ENCODE measurements at places on chromosomes 5 and 9.

GRCh38 chr9:121814594-121814993, 163.2 kb downstream of the DAB2IP start:
- DNase-seq: no peak

DNA sequence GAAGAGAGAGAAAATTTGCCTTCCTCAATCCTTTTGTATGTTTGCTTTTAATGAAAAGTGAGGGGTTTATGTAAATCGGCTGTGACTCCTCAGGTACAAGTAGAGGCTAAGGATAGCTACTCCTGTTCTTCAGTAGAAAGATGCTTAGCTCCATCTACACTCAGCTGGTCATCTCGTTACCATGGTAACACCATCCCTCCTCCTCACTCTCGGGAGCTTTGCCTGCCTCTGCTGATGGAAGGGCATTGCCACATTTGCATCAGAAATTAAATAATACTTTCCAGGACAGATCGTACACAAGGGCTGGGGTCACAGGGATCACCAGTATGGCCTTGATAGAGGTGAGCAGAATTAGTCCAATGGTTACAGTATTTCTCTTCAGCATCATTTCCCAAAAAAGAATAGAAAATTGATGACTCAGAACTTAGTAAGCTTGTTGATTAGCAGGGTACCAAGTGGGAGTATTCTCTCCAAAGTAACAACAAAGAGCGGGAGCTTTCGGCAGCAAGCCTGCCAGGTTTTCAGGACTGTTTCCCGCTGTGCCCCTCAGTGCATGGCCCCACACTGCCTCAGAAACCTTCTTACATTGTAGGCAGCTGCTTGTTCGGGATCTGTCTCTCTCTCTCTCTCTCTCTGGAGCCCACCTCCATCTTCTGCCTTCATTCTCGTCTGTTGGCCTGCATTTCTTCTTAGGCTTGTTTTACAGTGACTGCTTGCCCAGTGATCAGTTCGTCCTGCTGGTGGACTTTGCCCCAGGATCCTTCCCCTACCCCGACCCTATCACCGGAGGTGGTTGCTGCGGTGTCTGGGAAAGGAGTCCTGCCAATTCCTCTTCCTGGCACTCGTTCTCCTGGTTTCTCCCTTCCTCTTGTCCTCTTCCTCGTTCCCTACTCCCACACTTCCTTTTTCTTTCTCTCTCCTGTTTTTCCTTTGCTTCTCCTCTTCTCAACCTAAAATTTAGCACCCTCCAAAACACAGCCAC, 51.9 kb upstream of the SNAPC3 start:
- no peak for DNase-seq

DNA sequence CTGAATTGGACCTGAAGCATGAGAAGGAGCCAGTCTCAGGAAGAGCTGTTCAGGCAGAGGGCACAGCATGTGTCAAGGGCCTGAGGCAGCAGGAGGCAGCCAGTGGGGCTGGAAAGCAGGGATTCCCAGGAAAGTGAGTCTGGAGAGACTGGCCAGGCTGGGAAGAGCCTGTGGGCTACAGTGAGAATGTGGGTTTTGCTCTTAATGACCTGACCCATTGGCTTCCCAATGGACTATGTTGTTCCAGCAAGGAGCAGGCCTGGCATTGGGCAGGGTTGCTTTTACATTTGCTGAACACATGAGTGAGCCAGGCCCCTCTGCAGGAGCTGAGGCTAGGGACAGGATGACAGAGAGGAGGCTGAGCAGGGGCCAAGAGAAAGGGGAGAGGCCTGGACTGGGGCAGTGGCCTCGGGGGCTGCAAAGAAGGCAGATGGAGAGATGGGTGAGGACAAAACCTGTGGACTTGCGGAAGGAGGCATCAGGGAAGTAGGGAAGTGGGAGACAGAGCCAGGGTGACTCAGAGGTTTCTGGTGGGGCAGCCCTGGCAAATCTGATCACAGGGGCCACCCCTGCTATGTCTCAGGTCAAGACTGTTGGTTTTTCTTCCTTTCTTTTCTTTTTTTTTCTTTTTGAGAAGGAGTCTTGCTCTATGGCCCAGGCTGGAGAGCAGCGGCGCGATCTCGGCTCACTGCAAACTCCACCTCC, 65.9 kb upstream of the NEK6 start:
- DNase-seq: no peak

GRCh38 chr5:72625332-72625731, 118.1 kb upstream of the ZNF366 start:
- DNase-seq: no peak

GRCh38 chr9:126081746-126082145, 244.9 kb upstream of the MVB12B start:
- DNase-seq: no peak

DNA sequence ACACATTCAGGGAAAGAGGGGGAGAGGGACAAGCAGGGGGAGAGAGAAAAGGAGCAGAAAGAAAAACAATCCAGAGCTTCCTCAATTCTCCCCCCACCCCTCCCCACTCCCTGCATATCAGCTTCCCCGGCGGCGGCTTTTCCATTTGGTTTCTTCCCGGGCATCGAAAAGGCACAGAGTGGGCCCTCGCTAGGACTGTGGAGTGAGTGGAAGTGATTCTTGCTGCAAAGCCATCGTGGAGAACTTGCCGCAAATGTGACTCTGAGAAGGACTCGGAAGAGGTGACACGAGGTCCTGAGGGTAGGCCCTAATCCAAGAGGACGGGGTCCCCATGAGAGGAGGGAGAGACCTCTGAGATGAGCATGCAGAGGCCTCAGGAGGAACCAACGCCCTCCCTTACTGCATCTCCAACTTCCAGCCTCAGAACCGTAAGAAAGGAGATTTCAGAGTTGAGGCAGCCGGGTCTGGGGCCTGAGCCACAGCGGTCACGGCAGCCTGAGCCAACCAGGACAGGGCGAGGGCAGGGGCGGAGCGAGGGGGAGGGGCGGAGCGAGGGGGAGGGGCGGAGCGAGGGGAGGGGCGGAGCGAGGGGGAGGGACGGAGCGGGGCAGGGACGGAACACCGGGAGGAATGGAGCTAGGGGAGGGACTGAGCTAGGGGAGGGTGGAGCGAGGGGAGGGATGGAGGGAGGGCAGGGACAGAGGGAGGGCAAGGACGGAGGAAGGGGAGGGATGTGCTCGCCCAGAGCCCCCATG, 21.2 kb upstream of the SARDH start:
- no peak for DNase-seq

GRCh38 chr5:139272471-139273321, 20.8 kb upstream of the MATR3 start:
- DNase-seq: no peak

DNA sequence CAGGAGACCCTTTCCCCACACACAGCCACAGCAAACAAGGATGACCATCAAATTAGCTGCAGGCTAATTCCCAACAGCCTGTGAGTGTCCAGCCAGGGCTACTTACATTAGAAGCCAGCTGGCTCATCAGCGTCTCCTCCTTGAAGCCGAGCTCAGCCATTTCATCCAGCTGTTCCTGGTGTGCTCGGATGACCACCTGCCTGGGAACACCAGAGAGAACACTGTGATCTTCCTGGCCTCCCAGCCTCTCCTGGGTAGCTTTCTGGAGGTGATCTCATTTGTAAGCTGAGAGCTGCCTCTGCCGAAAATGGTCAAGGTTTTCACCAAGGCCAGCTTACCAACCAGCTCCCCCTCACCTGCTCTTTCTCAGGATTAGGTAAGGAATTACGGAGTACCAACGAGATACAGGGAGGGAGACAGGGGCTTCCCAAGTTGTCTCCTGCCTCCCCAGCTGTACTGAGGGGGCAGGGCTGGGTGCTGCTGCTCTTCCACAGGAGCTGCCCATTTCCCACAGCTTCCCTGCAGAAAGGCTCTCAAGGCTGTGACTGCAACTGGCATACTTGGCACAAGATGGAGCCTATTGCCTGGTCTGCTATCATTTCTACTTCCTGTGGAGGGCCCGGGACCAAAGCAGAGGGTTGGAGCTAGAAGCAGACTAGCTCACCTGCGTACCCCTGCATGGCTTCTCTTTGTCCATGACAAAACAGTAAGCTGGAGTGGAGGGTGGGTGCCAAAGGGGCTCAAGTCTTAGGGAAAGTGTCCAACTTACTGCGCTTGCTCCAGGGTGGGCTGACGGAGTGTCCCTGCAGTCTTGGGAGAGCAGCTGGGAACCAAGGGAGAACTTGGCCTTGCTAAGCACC, 73.9 kb downstream of the KIF24 start:
- no peak for DNase-seq

DNA sequence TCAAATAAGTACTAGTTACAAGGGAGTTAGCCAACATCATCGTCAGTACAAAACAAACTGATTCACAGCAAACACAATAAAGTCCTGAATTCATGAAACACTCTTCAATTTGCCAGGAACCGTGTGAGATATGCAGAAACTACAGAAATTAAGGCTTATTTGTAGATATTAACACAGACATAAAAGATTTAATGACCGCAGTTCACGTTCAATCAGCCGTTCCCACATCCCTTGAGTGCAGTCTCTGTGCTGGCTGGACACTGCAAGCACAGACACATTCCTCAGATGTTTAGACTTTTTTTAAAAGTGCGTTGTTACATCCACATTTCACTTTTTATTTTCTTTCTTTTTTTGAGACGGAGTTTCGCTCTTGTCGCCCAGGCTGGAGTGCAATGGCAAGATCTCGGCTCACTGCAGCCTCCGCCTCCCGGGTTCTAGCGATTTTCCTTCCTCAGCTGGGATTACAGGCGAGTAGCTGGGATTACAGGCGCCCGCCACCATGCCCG, 566 bp upstream of the CEP78 start:
- no peak for DNase-seq

DNA sequence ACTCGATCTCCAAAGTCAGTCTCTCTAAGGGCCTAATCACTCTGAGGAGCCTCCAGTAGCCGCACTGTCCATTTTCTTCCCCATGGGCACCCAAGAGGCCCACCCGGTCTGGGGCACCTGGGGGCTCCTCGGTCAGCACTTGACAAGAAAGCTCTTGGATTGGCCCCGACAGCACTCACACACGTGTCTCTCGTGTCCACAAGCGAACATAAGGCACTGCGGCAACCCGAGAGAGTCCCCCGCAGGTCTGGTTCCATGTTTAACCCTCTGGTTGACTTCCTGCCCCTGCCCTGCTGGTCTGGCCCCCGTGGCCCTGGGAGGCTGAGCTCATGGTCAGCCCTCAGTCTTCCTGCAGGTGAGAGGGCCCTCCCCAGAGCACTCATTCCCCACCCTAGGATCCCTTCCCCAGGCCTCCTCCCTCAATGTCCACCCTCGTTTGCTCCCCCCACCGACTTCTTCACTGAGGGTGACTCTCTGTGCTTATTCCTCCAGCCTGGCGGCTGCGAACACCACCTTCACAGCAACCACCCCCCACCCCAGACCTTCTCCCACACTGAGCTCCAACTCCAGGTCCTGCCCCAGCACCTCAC, 16.3 kb upstream of the LRRC14B start:
- no peak for DNase-seq

GRCh38 chr5:83104021-83104420, 26.7 kb downstream of the XRCC4 start:
- DNase-seq: no peak

GRCh38 chr5:10387690-10388089, 34.2 kb downstream of the MARCHF6 start:
- no peak for DNase-seq

GRCh38 chr9:114878879-114879564, 51.4 kb downstream of the TNFSF8 start:
- no peak for DNase-seq

DNA sequence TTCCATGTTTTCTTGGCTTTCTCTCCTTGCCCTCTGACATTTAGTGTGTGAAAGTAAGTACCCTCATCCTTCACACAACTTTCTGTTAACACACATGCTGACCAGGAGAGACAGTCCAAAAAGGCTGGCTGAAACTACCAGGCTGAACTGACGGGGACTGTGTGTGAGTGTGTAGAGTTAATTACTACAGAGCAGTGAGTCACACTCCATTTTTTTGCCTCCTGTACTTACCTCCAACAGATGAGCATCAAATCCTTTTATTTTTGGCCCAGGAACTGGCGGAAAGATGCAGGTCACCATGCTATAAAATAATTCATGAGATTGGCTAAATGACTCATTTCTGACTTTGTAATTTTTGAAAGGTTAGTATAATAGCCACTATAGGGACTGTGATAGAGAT, 20.2 kb upstream of the AGXT2 start:
- no peak for DNase-seq

DNA sequence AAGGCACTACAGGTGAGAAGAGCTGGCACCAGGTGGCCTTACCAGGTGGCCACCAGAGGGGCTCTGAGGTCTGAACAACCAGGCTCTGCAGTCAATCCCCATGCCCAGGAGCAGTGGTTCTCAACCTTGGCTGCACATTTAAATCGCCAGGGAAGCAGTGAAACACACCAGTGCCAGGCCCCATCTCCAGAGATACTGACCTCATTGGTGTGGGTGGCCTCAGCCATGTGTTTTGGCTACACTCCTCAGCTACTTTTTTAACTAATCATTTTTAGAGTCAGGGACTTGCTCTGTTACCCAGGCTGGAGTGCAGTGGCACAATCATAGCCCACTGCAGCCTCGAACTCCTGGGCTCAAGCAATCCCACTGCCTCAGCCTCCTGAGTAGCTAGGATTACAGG, 56.0 kb downstream of the GABBR2 start:
- no peak for DNase-seq

DNA sequence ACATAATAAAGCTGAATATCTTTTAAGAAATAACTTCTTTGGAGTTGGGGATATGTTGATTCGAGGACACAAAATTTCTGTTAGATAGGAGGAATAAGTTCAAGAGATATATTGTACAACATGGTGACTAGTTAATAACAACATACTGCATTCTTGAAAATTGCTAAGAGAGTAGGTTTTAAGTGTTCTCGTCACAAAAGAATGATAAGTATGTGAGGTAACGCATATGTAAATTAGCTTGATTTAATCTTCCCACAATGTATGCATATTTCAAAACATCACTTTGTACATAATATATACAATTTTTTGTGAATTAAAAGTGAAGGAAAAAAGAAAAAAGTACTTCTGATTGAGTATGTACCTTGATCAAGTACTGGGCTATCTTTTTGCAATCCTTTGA, 428.0 kb upstream of the TRPC7 start:
- DNase-seq: no peak

DNA sequence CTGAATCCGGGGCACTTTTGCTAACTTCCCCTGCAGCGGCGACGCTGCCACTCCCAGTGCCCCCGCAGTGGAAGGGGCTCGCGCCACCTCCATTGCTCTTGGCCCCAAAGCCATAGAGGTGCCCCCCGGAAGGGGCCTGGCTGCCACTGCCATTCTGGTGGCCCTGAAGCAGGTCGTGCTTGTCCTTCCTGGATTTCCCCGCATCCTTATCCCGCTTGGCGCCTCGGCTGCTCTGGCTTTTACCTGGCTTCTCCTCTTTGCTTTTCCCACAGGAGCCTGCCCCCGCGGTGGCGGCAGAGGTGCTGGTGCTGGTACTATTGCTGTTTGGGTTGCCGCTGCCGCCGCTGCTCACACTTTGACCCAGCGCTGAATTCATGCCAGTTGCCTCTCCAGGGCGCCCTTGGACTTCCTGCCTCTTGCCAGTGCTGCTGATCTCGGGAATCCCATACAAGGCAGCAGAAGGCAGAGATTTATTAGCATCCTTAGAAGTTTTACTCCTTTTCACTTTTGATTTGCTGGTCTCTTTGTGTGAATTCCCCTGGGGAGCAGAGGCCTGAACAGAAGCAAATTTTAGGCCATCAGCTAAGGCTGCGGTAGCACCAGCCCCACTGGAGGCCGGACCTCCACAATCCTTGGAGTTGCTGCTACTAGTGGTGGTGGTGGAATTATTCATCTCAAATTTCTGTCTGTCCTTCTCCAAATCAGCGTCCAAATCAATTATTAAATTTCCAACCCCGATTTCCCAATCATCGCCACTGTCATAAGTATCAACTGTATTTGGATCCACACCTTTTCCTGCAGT, 2.1 kb downstream of the ZNF608 start:
- DNase-seq: no peak

- no peak for DNase-seq
These were observed 140.7 kb upstream of the SLC44A1 start for GRCh38 chr9:105103776-105104175.

- no peak for DNase-seq
These were observed 76.2 kb upstream of the SPIN1 start for GRCh38 chr9:88312045-88312444.

All from stimulated activated CD4-positive, alpha-beta T cell treated with anti-CD3 and anti-CD28 coated beads, TNF-alpha, amount 100 ng/mL, for 1 hour (primary cell).